HuH-7.5 (cell line): ENCODE measurements at places on chromosomes 11 and 22.

DNA sequence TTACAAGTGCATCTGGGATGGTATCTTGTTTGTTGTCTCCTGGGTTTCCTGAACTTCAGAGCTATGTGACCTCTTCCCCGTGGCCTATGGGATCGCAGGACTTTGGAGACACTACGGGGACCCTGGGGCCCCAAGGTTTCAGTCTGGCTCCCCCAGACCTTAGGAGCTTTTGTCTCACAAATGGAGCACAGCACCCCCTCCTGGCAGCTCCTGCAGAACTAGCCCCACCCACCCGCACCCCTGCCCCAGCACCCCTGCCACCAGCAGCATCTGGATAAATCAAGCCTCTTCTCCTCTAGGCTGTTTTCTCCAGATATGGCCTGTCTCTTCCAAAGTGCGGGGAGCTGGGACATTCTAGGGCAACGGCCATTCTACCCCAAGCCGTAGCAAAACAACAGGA is 10.4 kb downstream of the RCOR2 start:
- DNase-seq: no peak

GRCh38 chr11:36373016-36374010 is 77.2 kb downstream of the PRR5L start:
- no peak for DNase-seq

DNA sequence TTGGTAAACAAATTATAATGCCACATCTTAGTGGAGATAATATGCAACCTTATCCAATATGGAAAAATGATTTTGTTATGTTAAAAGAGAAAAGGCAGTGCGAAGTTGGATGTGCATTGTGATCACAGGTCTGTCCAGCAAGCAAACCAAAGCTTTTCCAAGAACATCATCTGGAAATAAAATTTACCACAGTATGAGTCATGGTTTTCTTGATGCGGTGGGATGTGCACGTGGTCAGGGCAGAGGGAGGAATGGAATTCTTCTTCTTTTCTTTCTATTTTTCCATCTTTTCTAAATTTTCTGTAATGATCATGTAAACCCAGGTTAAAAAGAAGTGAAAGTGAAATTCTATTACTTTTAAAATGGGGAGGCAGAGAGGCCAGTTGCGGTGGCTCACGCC is 169.8 kb downstream of the C11orf91 start:
- DNase-seq: no peak

- no peak for DNase-seq
Measured at GRCh38 chr22:45008751-45009605, 827 bp downstream of the PHF21B start.

GRCh38 chr11:133993107-133993506 is 36.3 kb upstream of the IGSF9B start:
- no peak for DNase-seq

- no peak for DNase-seq
Measured at GRCh38 chr22:23068832-23069385, 1.4 kb upstream of the GNAZ start.

DNA sequence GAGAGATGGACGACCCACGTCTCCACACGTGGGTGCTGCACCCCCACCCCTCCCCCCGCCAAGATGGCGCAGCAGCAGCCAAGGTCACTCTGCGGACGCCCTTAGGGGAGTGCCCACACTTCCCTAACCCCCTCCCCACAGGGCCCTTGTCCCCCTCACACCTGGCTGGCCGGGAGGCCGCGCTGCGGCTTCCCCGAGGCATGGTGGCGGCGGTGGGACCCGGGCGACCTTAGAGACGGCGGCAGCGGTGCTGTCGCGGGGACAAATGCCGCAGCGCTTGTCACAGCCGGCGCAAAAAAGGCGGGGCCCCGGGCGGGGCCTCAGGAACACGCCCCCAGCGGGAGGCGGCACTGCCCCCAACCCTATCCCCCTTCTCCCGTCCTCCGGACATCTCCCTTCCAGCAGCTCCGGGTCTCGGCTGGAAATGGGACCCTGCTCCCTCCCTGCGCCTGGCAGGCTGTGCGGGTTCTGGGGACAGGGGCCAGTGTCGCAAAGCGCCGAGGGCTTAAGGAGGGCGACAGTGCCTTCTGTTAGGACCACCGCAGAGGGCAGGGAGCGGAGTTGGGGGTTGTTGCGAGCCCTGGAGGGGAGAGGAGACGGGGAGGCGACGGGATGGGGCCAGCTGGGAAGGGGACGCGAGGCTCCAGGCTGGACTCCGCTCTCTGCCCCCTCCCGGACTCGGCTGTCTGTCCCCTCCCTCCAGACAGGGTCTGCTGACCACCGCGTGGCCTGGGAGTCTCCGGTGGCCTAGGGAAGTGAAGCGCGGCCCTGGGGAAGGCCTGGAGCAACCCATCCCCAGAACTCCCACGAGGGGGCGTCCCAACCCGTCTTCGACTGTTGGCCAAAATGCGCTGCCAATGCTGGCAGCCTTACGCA is at the start of gene CHCHD10:
Gene CHCHD10 (minus strand): TSS at position 300 of the 876 bp plus-strand sequence. CDS start 98 bp downstream, at position 202.
- peak; percentile 92 for DNase-seq

- no peak for DNase-seq
Measured at GRCh38 chr11:39674761-39675160, 1784.7 kb downstream of the LRRC4C start.

GRCh38 chr22:22935056-22935545 is 47.5 kb downstream of the IGLL5 start:
- DNase-seq: no peak

GRCh38 chr11:119990309-119991021 is 147.4 kb downstream of the TRIM29 start:
- no peak for DNase-seq

DNA sequence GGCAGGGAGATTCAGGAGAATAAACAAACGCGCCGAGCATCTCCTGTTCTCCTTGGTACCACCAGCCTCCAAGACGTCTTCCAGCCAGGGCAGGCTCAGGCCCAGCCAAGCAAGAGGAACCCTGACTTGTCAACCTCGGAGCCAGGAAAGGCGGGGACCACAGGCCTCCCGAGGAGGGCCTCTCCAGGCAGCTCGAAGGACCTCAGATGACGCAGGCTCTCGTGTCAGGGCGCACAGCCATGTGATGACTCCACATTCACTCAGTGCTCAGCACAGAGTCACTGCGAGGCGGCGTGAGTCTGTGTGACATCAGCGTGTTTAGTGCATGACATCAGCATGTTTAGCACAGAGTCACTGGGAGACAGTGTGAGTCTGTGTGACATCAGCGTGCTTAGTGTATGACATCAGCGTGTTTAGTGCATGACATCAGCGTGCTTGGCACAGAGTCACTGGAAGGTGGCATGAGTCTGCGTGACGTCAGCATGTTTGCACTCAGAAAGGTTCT is 241.4 kb downstream of the BRD1 start:
- DNase-seq: no peak

GRCh38 chr22:43476341-43476740 is 64.5 kb downstream of the MPPED1 start:
- DNase-seq: peak; percentile 43

- DNase-seq: no peak
Measured at GRCh38 chr11:33618351-33618710, 82.3 kb downstream of the C11orf91 start.

GRCh38 chr22:42214633-42215415 is 55.6 kb downstream of the TCF20 start:
- no peak for DNase-seq

GRCh38 chr11:118771547-118772288 is 19.2 kb downstream of the DDX6 start:
- no peak for DNase-seq

- DNase-seq: no peak
Measured at GRCh38 chr22:46750863-46751443, 11.5 kb upstream of the TBC1D22A start.

DNA sequence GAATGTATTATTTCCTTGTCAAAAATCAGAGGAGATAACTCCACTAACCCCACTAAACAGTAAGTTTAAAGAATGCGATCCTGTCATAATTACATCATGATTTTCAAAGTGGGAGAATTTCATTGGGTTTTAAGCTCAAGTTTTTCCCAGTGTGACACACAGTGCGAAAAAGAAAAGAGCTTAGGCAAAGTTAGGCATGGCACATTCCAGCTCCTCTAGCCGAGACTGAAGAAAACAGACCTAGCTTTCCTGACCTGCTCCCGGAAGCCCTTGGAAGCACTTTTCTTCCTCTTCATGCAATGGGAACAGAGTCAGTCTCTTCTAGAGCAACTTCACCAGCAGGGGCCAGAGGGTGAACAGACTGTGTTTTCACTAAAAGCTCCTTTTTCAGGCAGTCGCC is 76.6 kb upstream of the AKIP1 start:
- no peak for DNase-seq

GRCh38 chr22:20232237-20232598 is 35.9 kb downstream of the RTN4R start:
- DNase-seq: no peak

DNA sequence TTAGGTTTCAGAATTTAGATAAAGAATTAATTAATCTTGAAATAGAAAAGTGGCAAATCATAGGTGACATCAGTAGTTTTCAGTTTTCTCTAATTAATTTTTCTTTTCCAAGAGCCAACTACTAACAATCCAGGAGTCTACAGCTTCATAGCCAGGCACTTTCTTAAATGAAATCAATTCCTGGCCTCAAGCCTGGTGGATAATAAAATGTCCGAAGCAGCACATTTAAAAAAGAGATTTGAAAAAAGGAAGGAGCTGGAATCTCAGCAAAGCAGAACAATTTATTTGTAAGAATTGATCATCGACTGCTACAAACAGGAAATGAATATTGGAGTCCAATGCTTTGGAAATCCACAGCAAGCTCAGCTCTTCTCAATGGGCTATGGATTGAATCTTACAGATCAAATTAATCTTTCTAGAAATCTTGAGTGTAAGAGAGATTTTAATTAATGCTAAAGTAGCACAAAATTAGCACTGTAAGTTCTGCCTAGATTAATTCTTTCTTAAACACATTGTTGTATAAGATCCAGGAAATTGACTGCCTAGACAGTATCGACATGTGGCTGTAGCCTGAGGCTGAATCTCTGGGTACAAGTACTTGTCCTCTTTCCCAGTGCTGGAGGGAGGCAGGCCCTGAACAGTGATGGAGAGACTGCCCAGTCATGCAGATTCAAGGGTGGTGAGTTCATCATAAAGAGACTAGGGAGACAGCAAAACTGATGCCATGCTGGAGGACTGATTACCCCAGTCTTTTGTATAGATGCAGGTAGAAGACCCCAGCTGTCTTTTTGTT is 167.8 kb upstream of the POU2AF2 start:
- no peak for DNase-seq

- no peak for DNase-seq
Measured at GRCh38 chr11:76230392-76230791, 24.1 kb upstream of the WNT11 start.

- DNase-seq: no peak
Measured at GRCh38 chr11:88410656-88411055, 73.1 kb upstream of the CTSC start.

DNA sequence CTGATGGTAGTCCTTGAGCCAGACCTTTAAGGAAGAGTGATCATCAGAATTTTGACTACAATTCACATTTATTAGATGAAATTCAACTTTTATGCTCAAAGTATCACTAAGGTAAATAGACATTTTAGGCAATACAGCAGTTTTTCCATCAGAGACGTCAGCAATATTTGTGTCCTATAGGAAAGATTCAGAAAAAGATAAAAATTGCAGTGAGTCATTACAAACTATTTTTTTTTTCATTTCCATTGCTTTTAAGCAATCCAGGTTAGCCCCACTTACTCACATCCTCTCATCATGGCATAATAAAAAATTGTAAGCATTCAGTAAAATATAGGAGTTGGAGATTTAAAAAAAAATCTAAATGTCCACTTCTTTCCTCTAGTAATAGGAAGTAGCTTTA is 46.9 kb downstream of the MSANTD4 start:
- no peak for DNase-seq

GRCh38 chr11:77590194-77590782 is 535 bp downstream of the AQP11 start:
- DNase-seq: peak; percentile 40

DNA sequence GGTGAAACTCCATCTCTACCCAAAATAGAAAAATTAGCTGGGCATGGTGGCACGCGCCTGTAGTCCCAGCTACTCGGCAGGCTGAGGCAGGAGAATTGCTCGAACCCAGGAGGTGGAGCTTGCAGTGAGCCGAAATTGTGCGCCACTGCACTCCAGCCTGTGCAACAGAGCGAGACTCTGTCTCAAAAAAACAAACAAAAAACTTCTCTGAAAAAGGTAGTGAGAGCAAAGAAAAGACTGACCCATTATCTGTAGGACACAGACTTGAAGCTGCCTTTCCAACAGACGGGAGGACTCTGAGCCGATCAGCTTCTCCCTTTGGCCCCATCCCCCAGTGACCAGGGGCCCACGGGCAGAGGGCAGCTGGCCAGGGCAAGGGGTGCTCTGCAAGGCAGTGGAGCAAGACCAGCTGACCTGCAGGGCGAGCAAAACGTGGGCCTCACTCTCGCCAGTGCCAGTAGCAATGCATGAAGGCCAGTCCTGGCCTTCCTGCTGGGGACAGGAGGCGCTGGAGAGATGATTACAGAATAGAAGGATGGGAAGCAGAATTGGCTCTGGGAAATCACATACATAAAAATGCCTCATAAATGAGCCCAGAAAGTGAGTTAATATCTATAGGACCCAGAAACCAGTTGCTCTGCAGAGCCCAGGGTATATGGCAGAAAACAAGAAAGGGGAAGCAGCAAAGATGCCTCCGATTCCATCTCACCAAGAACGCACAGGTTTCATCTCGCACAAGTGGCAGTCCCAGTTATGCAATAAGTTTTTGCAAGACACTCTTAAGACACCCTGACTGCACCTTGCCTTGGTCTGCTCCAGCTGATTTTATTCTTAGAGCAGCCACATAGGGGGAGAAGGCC is 2.8 kb downstream of the EHD1 start:
- no peak for DNase-seq

DNA sequence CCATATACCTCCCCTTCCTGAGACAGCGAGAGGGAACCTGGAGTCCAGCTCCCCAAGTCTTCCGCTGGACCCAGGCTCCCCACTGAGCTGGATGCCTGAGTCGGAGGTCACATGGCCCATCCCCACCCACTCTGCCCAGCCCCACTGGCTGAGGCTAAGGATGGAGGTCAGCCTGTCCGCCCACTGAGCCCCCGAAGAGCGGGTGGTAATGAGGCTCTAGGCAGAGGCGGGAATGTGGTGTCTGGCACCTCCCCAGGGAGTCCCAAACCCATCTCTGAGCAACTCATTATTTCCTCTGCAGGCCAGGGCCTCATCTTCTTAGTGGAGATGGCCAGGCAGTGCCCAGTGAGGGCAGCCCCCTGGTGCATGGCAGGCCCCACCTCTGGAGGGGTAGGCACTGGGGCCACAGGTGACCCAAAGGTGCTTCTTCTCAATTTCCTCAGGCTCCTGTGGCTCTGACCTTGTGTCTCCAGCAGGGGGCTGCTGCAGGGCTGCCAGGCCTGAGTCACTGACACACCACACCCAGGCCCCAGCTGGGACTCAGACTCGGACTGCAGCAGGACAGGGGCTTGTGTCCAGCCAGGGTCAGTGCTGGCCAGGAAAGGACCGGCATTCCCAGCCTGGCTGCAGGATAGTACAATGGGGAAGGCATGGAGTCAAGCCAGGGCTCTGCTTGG is 10.2 kb upstream of the PDE2A start:
- peak; percentile 95 for DNase-seq

GRCh38 chr11:16526947-16527346 is 170.6 kb upstream of the SOX6 start:
- DNase-seq: no peak

GRCh38 chr11:85748455-85748891 is 62.5 kb downstream of the SYTL2 start:
- no peak for DNase-seq

- DNase-seq: no peak
Measured at GRCh38 chr11:29208117-29208516, 808.7 kb downstream of the KCNA4 start.

- DNase-seq: no peak
Measured at GRCh38 chr11:831118-831864, 1.5 kb upstream of the CD151 start.
